ENCODE measurements at places on chromosomes 5 and 9.

DNA sequence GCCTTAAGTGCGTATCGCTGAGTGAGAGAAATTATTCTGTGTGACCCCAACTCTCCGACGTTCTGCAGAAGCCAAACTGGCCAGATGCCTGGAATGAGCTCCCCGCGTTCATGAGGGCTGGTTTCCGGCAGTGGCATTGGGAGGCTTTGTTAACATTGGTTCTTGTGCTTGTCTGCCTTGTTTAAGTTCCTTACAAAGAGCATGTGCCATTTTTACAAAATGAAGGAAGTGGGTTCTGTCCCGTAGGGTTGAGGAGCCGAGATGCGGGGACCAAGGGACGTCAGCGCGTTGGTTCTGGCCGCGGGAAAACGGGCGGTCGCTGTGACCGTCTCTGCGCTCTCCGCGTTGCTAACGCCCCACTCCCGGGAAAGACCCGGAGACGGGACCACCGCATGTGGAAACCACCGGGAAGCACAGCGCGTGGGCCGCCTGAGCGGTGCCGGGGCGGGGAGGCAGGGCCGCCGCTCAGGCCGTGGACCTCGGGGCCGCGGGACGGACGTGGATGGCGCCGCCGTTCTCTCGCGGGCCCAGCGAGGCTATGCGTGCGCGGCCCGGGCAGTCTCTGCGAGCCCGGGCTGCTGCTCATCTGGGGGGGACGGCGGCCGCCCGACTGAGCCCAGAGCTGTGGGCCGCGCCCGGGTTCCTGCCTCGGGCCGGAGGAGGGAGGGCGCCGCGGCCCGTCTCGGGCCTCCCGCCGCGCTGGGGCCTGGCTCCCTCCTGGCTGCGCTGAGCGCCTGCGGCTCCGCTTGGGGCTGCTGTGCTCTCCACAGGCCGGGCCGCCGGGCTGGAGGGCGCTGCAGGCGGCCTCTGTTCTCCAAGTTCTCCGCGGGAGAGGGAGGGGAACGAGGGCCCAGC lies 13.4 kb downstream of the RABL6 start:
- no peak for DNase-seq

GRCh38 chr5:88868468-88869068 lies 14.4 kb downstream of the MEF2C start:
- no peak for DNase-seq

- DNase-seq = no peak
These were observed 266.8 kb downstream of the MAT2B start for GRCh38 chr5:163772241-163772640.

- DNase-seq = no peak
These were observed 72.6 kb upstream of the DMAC1 start for GRCh38 chr9:7871977-7872730.

DNA sequence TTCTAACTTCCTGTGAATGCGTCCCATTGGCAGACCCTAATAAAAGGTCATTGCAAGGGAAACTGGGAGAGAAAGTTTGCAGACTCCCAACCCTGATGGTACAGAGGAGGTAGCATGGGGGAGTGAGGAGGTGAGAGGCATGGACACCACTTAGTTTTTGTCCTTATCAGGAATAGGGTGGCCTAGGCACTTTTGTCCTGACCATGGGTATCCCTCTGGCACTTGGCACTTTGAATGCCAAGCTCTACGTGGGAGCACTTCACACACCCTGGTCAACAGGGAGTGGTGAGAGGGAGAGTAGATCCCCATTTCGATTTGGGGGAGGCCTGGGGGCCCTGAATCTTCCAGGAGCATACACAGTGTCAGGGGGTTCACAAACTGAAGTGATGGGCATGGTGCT lies 75.6 kb upstream of the SH3PXD2B start:
- DNase-seq = peak; percentile 12

GRCh38 chr5:180084638-180085561 lies 13.3 kb upstream of the RNF130 start:
- no peak for DNase-seq

GRCh38 chr9:91495450-91495849 lies 71.8 kb upstream of the NFIL3 start:
- DNase-seq = no peak

GRCh38 chr5:133741818-133742355 lies 129.5 kb upstream of the FSTL4 start:
- DNase-seq = no peak

- no peak for DNase-seq
These were observed 37.6 kb upstream of the MAST4 start for GRCh38 chr5:66558560-66558959.

DNA sequence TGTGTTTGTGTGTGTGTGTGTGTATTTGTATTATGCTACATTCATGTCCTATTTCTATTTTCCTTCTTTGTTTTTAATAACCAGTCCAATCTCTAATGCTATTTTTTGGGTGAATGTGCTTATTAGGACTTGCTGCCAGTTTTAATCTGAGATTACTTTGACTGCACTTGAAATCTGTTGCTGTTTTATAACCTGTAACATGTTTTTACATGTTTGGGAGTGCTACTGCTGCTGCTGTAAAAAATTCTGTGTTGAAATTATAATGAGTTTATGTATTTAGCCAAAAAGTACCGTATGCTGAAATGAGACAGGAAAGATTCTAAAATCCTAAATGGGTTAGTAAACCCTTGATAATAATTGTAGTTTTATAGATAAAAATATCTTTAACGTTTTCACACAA lies 104.7 kb upstream of the SSBP2 start:
- no peak for DNase-seq

DNA sequence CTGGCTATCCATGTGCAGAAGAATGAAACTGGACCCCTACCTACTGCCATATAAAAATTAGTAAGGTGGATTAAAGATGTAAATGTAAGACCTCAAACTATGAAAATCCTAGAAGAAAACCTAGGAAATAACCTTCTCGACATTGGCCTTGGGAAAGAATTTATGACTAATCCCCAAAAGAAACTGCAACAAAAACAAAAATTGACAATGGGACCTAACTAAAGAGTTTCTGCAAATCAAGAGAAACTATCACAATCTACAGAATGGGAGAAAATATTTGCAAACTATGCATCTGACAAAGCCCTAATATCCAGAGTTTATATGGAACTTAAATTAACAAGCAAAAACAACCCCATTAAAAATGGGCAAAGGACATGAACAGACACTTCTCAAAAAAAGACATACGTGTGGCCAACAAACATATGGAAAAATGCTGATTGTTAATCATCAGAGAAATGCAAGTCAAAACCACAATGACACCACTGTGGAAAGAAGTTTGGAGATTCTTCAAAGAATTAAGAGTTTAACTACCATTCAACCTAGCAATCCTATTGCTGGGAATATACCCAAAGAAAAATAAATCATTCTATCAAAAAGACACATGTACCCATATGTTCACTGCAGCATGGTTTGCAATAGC lies 98.5 kb downstream of the NR3C1 start:
- DNase-seq = no peak

DNA sequence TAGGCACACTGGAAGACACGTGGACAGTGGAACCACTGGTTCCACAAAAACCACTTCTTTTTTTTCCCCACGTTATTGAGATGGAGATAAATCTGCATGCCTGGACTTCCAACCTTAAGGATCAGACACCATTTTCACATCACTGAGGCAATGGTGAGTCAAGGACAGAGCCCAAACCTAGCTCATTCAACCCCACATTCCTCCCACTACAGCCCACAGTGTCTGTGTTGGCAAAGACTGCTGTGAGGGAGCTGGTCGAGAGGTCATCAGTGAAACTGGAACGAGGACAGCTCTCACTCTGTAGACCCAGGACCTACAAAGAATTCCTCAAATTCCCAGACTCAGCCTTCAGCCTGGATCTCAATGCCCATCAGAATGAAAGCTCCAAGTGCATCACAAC lies 74.8 kb downstream of the ABCA1 start:
- DNase-seq = no peak

DNA sequence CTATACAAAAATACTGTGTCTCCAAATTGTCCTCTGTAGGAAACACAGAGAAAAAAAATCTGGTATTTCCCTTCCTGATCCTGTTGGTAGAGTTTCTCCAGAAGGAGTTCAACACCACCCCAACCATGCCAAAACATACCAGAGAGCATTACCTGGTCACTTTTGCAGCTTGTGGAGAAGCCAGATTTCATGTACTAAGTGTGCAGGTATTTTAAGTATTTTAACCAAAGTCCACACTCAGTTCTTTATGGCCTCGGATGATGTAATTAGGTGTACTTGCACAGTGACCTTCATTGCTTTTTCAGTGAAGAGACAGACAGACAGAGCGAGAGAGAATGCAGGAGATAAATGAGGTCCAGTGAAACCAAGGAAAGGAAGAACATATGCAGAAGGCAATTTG lies 2046.8 kb upstream of the CDH9 start:
- no peak for DNase-seq

GRCh38 chr5:154049636-154050035 lies 10.9 kb downstream of the MFAP3 start:
- DNase-seq = no peak

GRCh38 chr9:17005056-17005823 lies 129.6 kb upstream of the CNTLN start:
- no peak for DNase-seq

DNA sequence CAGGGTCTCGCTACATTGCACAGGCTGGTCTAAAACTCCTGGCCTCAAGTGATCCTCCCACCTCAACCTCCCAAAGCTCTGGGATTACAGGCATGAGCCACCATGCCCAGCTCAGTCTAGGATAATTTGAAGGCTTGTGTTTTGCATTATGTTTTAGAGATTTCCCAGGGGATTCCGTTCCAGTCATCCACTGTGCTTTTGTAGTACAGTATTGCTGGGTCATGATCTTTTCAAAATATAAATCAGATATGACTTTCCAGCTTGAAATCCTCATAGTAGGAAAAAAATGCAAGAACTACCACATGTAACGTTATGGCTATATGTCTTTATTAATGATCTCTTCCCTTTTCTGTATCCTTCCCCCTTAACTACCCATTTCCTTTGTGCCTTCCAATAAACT lies 338.1 kb downstream of the PRELID2 start:
- DNase-seq = no peak

DNA sequence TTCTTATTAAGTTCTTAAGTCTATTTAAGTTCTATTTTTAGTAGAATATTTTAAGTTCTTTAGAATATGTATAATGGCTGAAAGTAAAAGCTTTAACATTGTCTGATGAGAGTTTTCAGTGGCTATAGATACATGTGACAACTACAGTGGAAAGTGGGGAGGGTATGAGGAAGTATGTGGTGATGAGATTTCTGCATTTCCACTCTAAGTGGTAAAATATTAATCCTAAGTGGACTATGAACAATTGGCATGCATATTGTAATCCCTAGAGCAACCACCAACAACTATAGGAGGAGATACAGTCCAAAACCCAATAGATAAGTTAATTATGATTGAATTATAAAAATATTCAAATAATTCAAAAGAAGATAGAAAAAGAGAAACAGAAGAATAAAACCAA lies 183.6 kb downstream of the GADD45G start:
- no peak for DNase-seq

DNA sequence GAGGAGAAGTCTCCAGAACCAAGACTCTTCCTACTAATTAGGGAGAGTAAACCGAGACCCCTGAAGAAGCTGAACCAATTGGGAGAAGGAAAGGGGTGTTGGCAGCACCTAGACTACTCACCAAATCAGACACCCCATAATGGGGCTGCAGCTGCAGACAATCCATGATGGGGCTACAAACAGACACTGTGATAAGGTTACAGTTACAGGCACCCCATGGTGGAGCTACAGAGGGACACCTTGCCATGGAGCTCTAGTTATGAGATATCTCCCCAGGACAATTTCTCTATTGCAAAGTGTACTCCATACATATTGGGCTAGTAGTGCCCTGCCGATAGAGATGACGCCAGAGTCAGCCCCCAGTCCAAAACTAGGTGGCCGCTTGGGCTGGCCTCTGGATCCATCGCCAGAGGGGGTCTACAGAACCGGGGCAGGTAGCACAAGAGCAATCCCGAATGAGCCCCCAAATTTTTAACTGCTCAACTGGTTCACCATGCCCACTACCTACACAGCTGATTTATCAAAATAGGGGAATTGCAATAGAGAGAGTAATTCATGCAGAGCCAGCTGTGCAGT lies 2.1 kb upstream of the NANS start:
- DNase-seq = no peak

GRCh38 chr9:19229595-19230354 lies 718 bp upstream of the DENND4C start:
- DNase-seq = peak; percentile 75

GRCh38 chr5:11046160-11046559 lies 285.1 kb upstream of the DAP start:
- DNase-seq = no peak

- DNase-seq = no peak
These were observed 19.6 kb downstream of the CCDC187 start for GRCh38 chr9:136284311-136284710.

GRCh38 chr5:62494772-62495171 lies 82.2 kb downstream of the IPO11 start:
- no peak for DNase-seq

DNA sequence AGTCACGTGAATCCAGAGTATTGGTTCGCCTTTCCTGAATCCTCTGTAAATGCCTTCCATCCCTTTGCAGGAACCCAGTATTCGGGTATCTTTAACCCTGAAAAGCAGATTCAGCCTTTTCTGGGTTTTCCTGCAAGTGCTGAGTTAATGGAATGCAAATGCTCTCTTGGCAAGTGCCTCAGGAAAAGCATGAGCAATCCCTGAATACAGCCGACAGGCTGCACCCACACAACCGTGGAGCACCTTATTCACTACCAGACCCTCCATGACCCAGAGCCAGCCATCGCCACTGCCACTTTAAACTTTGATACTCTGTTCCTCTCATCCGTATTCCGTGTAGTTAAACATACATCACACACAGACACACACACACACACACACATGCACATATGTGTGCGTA lies 54.4 kb downstream of the ZNF622 start:
- no peak for DNase-seq

- no peak for DNase-seq
These were observed 1.9 kb upstream of the IDNK start for GRCh38 chr9:83620841-83621636.
